ENCODE measurements at places on chromosomes 1 and 21.

DNA sequence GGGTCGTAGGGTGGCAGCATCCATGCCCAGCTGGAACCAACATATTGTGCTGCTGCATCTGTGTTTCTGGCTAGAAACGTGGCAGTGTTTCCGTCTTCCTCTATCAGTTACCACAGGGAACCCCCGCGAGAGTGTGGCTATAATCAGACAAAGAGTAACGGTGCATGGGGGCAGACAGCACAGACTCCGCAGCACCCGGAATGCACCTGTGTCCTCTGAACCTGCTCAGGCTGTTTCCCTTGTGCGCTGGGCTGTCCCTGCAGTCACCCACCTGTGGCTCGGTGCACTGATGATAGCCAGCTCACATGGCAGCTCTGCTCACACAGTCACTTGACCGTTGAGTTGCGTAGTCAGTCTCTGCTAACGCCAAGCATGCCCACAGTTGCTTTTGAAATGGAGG is 11.4 kb upstream of the PCBP3 start:
- DNase-seq: no peak

GRCh38 chr1:100001462-100001861 is 31.7 kb downstream of the SLC35A3 start:
- no peak for DNase-seq

DNA sequence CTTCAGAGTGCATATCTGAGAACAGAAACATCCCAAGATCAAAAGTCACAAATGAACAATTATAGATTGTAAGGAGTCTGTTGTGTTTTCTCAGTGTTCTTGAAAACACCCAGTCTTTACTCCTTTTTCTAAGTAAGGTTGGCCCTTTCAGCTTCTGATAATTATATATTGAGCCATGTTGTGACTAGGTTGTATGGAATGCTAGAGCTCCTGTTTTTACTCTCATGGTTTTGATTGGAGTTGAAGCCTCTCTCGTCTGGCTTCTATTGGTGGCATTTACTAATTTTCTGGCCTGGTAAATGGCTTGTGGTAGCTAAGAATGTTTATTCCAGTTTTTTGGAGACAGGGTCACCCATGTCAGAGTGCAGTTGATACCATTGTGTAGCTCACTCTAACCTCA is 84.7 kb downstream of the NDUFS5 start:
- no peak for DNase-seq

DNA sequence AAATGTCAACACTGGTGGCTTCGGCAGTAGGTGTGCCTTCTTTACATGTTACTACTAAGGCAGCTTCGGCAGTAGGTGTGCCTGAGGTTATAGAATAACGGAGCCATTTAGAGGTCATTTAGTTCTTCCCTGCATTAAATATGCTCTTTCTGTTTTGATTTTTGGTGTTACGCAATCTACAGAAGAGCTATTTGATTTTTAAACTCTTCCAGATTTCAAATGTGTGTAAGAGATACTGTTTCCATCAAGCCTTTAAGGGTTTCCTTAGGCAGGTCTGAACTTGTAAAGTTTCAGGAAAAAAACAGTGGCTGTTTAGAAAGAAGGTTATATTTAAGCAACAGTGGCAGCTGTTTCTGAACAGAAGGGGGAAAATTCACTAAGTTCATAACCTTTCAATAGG is 54.8 kb downstream of the PIK3R3 start:
- DNase-seq: no peak

- no peak for DNase-seq
These were observed 2.4 kb upstream of the FAM110D start for GRCh38 chr1:26156285-26157038.

GRCh38 chr1:176720838-176721237 is 257.9 kb downstream of the PAPPA2 start:
- no peak for DNase-seq

- no peak for DNase-seq
These were observed 12.6 kb downstream of the NHLH2 start for GRCh38 chr1:115828101-115829022.

GRCh38 chr1:36894824-36895223 is 139.5 kb downstream of the GRIK3 start:
- no peak for DNase-seq

DNA sequence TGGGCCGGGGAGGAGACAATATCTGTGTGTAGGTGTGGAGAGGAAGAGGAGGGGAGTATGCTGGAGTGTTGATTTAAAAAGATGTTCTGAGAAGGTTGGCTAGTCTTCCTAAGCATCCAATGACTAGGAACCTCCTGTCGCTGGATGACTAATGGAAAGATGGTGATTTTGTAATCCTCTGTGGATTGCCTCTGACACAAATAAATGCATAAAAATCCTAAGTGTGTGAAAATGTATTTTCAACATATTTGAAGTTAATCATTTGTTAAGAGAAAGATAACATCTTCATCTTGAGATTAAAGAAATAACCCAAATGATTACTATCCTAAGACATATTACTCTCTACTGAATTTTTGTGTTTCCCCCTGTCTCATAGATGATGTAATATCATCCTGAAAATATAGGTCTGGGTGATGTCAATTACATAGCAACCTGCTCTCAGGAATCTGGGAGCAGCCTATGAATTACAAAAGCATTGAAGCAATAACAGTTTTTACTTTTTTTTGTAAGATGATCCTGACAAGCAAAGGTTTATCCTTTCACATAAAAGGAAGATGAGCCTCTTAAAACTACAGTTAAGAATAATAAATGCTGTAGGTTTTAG is 220.5 kb upstream of the MAP1LC3C start:
- DNase-seq: no peak

DNA sequence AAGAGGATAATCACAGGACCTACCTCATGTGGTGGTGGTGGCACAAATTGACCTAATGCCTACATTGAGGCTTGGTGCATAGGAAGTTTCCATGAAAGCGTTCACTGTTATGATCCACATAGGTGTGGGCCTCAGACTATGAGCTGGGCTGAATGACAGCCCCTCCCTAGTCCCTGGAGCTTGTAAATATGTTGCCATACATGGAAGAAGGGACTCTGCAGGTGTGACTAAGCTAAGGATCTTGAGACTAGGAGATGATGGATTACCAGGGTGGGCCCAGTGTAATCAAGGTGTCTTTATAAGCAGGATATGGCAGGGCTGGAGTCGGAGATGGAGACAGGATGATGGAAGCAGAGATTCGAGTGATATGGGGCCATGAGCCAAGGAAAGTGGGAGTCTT is 31.0 kb upstream of the KCNE1 start:
- no peak for DNase-seq

GRCh38 chr1:72229893-72230292 is 52.4 kb downstream of the NEGR1 start:
- no peak for DNase-seq

- peak; percentile 93 for DNase-seq
These were observed 158.3 kb downstream of the TOMM20 start for GRCh38 chr1:234970401-234970730.

GRCh38 chr21:43192501-43193081 is 23.8 kb downstream of the CRYAA start:
- no peak for DNase-seq

DNA sequence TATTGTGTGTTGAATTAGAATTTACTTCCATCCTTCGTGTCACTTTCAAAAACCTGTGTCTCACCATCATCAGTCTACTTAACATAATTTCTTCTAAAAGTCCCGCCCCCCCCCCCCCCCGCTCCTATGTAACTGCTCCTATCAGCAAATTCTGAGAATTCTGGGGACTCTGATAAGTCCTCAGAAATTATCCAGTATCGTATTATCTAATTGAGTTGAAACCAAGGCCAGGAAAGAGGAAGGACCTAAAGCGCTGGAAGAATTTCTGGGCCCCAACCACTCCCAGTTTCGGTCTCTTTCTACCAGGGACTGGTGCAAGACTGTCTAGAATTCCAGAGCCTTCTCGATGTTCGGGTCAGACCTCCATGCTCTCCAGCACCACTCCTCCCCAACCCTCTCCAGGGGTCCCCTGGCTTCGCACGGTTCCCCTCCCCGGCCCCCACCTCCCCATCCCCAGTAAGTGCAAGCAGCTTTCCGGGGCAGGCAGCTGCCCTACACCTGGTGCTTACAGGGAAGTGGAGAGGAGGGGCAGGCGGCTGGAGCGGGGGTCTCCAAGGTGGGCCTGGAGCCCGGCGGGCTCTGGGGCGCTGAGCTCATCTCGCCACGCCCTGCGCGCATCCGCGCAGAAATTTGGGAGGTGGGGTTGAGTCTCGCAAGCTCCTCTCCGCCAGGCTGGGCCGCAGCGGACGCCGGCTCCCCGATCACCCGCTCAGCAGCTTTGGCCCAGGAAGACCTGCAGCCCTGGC is 16.0 kb upstream of the ZNF496 start:
- no peak for DNase-seq

DNA sequence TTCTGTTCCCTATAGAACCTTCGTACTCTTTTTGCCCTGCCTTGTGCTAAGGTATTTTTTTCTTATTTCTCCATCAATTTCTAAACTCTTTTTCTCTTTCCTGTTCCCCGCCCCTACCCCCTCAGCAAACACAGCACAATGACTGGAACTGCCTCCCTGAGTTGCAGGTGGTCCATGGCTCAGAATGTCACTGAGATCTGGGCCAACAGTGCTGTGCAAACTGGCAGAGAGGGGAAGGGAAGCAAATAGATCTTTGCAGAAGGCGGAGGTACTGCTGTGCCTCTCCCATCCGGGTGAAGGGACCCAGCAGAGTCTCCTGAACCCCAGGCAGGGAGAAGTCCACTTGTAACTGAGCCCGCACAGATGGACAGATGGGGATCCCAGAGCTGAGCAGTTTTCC is 32.6 kb upstream of the A3GALT2 start:
- no peak for DNase-seq

DNA sequence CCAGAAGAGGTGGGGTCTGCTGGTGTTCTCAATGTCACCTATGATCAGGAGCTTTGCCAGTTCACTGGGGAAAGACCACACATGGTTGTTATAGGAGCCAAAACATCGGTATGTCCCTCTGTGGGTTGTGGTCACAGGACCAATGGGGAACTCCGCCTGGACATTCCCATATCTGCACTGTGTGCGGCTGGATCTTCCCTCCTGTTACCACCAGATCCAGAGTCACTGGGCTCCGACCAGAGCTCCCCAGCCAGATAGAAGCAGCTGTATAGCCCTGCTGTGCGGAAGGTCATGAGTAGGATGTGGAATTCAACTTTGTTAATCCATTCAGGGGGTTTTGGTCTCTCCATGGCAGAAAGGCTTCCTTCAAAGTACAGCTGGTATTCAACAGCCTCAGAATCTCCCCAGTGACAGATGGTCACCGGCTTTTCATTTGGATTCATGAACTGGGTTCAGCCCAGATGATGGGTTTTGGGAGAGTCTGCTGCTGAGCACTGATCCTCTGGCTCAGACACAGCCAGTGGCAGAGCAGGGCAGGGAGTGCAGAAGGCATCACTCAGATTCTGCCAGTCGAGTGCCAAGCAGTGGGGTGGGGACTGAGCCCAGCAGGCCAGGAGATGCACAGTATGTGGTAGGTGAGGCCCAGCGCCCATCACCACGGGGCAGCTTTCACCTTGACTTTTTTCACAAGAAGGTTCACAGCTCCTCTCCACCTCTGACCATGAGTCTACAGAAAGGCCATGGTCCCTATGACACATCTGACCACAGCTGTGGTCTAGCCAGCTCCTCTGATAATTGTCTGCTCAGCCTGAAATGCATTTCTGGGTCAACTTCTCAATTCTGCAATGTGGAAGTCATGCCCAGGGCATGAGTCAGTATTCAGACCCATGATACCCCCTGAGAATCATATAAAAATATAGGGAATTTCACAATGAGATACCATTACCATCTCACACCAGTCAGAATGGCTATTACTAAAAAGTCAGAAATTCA is 2.9 kb upstream of the SHCBP1L start:
- peak; percentile 89 for DNase-seq

- no peak for DNase-seq
These were observed 9.8 kb downstream of the ERRFI1 start for GRCh38 chr1:8016210-8016894.

DNA sequence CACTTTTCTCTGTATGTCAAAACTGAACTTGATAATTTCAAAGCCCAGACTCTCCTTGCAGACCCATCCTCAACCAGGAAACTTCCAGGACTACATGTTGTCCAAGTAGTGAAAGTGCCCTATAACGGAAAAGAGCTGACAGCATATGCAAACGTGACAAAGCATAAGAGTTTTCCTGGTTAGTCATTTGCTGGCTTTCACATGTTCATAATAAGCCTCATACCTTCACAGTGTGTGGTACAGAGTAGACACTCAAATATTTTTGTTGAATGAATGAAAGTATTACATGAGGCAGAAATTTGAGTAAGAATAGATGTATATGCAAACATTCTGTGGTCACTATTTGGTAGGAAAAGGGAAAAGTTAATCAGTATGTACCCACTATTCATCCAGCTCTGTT is 473.3 kb downstream of the MRPL39 start:
- peak; percentile 33 for DNase-seq

DNA sequence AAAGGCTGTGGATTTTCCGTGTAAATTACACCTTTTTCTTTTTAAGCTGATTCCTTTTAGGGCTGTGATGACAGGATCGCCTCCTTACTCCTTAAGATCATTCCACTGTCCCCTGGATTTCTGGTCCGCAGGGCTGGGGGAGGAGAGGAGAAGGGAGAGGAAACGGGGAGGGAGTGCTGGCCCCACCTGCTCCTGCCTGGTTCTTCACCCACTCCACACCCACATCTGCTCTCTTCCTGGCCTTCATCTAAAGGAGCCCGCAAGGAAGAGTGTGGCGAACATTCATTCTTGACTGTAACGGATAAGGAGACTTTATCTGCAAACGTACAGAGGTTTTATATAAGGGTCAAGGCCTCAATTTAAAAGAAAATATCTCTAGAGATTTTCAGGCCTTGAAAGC is 242.0 kb downstream of the RHOU start:
- no peak for DNase-seq

DNA sequence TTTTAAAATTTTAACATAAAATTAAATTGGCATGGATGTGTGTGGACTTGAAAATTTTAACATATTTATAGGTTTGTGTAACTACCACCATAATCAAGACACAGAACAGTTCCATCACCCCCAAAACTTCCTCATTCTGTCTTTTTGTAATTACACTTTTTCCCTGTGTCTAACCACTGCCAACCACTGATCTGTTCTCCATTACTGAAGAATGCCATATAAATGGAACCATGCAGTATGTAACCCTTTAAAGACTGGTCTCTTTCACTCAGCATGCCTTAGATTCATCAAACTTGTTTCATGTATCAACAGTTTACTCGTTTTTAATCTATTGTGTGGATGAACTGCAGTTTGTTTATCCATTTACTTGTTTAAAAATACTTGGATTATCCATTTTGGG is 13.0 kb upstream of the AHCYL1 start:
- DNase-seq: no peak

DNA sequence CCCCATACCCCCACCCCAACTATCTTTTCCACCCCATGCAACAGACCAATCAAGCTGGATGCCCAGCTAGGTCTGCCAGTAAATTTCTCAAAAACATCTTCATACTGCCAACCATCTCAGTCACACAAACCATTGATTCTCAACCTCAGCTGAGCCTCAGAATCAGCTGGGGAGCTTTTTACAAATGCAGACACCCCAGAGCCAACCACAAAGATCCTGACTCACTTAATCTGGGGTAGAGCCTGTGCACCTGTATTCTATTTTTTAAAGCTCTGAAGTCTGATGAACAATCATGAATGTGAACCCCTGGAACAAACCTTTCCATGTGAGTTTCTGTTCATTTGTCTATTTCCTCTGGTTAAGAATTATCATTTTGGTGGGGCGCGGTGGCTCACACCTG is 66.0 kb downstream of the ZNF281 start:
- DNase-seq: no peak
